ENCODE measurements at places on chromosomes 12 and 14.

GRCh38 chr12:26246483-26247164, 51.3 kb downstream of the SSPN start:
- ATAC-seq = no peak

GRCh38 chr12:108833355-108833733, 24.0 kb downstream of the SSH1 start:
- no peak for ATAC-seq

GRCh38 chr12:103462675-103463074, 33.1 kb downstream of the C12orf42 start:
- ATAC-seq = no peak

DNA sequence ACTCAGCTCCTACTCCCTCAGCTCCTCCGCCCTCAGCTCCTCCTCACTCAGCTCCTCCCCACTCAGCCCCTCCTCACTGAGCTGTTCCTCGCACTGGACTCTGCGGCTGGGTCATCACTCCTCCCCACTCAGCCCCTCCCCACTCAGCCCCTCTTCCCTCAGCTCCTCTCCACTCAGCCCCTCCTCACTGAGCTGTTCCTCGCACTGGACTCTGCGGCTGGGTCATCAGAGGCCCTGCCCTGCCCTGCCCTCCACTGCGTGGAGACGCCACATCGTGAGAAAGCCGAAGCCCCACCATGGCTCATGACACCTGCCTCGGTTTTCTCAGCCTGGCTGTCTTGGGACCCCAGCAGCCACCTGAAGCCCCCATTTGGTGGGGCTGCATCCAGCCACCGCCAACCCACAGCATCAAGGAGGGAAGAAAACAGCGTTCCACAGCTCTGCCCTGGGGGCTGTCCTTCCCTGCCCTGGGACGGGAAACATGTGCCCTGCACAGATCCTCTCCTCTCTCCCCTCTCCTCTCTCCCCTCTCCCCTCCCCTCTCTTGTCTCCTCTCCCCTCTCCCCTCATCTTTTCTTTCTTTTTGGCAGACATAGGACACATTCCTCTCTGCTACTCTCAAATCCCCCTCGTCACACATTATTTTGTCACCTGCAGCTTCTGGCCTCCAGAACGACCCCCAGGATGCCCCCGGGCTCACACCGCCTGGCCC, 17.7 kb downstream of the NOC4L start:
- no peak for ATAC-seq
